ENCODE measurements at places on chromosomes 11 and 22. TPM values are rescaled to one million over a fixed set of nuclear protein-coding genes. Genes with fewer than 3 reads are reported as not detected.

The CALCA gene
- total RNA-seq = 0.86 TPM

The IGSF9B gene
- 10.6 TPM for total RNA-seq

The CLCF1 gene
- 3.2 TPM for total RNA-seq

The KRTAP5-8 gene
- not detected for total RNA-seq

The KRTAP5-1 gene
- not detected for total RNA-seq

The FADD gene
- total RNA-seq = 24.0 TPM

The HOATZ gene
- total RNA-seq = 0.75 TPM

The DKK3 gene
- total RNA-seq = 36.3 TPM

The OR2AG2 gene
- not detected for total RNA-seq

The SPDYC gene
- total RNA-seq = not detected

The CHRDL2 gene
- not detected for total RNA-seq

DNA sequence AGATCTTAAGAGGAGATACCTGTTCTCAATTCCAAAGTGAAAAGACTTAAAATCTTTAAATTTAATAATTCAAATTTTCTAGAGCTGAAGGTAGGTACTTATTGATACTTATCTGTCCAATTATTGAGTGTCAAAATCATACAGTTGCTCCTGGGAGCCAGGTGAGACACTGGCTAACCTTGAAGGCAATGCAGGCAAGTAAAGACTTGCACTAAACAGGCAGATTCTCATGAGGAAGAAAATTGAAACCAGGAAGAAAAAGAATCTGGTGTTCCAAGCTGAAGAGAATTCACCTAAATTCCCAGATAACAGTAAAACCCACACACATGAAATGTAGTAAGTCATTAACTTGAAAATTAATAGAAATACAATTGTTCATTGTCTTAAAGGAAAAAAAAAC, 30.3 kb downstream of the VSIG10L2 start:
- no peak for DNase-seq

GRCh38 chr11:32931606-32932005, 39.0 kb downstream of the QSER1 start:
- no peak for DNase-seq

- DNase-seq = no peak
These were observed at the start of gene OR51B6 for GRCh38 chr11:5351208-5351607. OR51B6 (plus strand) TSS chr11:5351508; CDS start chr11:5351508, 0 bp downstream.

- no peak for DNase-seq
These were observed at the start of gene CD248 for GRCh38 chr11:66316849-66317251. CD248 (minus strand) TSS chr11:66317044; CDS start chr11:66317027, 17 bp downstream.

GRCh38 chr11:96088914-96089313, 165.0 kb upstream of the MTMR2 start:
- DNase-seq = no peak

- DNase-seq = no peak
These were observed 41.4 kb upstream of the TTLL12 start for GRCh38 chr22:43228330-43228729.

GRCh38 chr11:134731213-134731961, 319.3 kb upstream of the B3GAT1 start:
- no peak for DNase-seq

- DNase-seq = no peak
These were observed 450 bp downstream of the MAP4K2 start for GRCh38 chr11:64802370-64803157.

- DNase-seq = no peak
These were observed 2.8 kb upstream of the TRIM3 start for GRCh38 chr11:6476571-6476970.

- no peak for DNase-seq
These were observed 13.3 kb upstream of the CYP2R1 start for GRCh38 chr11:14905104-14906033.

GRCh38 chr11:126800009-126800408, 200.6 kb downstream of the KIRREL3 start:
- DNase-seq = no peak

DNA sequence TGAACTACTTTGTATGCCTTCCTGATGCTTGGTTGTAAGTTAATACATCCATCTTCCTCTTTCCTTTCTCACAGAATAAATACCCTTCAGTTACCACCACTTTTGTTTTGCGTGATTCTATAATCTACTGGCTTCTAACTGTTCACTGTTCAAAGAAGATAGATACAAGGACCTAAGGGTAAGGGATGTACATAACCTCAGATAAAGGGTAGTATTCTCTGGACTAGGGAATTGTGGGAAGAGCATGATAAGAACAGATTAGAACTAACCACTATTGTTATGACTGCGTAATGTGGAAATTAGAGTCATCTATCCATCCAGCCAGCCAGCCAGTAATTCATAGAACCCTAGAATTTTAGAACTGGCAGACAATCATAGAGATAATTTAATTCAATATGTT, 36.4 kb downstream of the MAP6 start:
- no peak for DNase-seq

- no peak for DNase-seq
These were observed 82.7 kb downstream of the RPL27A start for GRCh38 chr11:8765294-8765693.

GRCh38 chr11:65953471-65953870, 8.1 kb upstream of the SART1 start:
- no peak for DNase-seq

GRCh38 chr11:6297831-6298230, 22.5 kb downstream of the CAVIN3 start:
- DNase-seq = no peak

DNA sequence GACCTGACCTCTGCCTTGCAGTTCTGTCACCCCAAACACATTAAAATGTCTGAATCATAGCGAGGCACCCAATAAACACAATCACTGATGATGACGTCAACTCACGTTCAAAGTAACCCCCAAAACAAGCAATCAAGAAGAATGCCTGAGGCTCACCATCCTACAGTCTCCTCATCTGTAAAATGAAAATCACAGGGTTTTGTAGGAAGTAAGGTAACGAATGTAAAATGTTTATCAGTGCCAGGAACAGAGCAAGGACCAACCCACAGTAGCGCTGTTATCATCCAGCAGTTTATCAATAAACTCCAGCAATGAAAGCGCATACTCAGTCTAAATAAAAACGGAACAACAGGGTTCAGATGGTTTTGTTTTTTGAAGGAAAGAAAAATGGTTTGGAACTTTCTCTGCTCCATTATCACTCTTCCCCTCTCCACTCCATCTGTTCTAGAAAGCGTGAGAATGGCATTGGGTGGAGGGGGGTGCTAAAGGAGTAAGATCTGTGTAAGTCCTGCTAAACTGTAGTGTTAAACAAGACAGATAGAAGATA, 110.5 kb downstream of the MICAL3 start:
- DNase-seq = no peak

DNA sequence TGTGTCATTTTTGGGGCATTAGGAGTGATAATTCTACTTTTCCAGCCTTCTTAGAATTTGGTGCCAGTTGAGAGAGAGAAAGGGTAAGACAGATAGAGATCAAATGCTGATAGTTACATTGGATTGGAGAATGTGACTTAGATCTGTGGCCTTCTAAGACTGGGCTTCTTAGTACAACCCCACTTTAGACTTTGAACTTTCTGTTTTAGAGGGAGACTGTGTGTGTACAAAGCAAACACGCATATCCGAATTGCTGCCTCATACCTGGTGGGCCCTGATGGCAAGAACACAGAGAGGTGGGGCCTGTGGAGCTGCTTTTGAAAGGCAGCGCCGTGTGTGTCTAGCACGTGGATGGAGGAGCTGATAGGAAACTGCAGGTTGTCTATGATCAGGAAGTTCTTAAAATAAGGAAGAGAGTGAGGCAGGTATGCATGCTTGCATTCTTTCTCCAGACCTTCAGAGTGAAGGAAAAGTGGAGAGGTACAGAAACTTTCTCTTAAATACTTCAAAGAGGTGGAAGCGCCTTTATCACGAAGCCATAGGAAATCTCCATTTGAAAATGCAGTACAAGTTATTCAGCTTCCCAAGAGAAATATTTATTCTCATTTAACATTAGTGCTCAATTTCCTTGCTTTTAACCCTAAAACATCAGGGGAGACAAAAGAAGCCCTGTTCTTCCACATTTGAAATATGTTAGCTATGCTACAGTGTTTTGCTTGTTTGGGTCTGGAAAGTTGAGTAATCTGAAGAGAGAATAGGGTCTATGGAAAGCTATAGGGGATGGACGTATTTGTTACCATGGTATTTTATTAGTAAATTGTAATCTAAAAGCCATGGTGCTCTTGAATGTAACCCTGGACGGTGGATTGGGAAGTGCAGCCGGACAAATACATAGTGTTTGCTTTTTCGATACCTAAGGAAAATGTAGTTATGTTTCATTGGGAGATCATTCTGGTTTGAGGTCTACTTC, 13.7 kb downstream of the PDHX start:
- no peak for DNase-seq

- DNase-seq = no peak
These were observed 24.6 kb upstream of the COMT start for GRCh38 chr22:19916941-19917340.

DNA sequence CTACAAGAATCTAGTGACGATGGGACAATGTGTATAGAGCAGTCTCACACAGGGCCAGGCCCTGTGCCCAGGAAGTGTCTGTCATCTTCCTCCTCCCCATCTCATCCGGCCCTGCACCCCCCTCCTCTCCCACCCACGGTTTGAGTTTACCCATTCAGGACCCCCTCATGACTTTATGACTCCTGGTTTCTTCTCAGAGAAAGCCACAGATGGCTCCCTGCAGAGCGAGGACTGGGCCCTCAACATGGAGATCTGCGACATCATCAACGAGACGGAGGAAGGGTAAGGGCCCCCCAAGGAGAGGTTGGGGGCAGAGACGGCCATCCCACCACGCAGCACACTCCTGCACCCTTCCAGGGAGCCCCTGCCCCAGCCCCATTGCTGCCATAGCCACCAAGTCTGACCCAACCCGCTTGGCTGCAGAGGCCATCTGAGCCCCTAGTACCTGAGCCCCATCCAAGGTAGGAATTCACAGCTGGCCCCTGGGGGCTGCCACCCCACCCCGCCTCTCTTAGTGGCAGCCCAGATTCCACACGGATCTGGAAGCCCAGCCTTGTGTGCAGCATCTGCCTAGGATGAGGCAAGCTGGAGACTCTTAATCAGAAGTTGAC, 18.1 kb downstream of the TOM1 start:
- DNase-seq = no peak

DNA sequence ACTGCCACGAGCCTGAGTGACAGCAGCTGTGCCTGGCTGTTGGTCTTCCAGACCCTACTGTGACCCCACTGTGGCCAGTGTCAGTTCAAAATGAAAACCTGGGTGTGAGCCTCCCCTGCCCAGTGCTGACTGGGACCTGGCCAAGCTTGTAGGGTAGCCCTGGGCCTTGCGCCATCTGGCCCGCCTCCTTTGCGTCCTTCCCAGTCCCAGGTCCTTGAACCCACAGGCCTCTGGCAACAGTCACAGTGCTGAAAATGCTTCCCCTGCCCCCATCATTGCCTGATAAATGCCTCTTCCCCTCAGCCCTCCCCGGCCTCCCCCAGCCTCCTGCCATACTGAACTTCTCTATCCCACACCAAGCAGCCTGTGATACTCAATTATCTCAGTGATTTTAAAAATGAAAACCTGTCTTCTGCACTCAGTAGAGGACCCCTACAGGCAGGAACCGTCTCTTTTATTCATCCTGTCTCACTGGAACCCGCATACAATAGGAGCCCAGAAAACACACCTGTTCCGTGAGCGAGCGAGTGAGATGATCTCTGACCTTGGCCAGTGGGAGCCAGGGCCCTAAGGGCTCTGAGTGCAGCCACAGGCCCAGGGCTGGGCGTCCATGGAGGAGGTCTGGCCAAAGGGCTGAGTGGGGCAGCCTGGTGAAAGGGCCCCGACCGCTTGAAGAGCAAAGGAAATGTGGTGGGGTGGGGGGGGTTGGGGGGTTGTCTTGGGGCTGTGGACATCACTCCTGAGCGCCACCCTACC, 49.7 kb upstream of the TTLL12 start:
- no peak for DNase-seq

DNA sequence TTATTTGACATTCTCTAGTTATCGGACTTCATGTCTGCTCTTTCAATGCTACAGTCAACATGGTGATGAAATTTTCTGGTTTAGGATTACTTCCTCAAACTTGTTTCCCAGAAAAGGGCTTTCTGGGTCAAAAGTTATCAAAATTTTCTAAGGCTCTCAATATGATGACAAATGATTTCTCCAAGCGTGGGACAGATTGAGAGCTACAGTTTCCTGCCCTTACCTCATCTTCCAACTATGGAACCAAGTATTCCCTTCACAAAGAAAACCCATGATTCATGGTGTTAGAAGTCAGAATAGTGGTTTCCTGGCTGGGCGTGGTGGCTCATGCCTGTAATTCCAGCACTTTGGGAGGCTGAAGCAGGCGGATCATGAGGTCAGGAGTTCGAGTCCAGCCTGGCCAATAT, 17.8 kb downstream of the MYO18B start:
- no peak for DNase-seq

Data from type B pancreatic cell (in vitro differentiated cells).